A673 (cell line): ENCODE measurements at places on chromosomes 3 and 15.
A peak's percentile ranks its signal among the peaks of the same experiment; 100 is the strongest.

DNA sequence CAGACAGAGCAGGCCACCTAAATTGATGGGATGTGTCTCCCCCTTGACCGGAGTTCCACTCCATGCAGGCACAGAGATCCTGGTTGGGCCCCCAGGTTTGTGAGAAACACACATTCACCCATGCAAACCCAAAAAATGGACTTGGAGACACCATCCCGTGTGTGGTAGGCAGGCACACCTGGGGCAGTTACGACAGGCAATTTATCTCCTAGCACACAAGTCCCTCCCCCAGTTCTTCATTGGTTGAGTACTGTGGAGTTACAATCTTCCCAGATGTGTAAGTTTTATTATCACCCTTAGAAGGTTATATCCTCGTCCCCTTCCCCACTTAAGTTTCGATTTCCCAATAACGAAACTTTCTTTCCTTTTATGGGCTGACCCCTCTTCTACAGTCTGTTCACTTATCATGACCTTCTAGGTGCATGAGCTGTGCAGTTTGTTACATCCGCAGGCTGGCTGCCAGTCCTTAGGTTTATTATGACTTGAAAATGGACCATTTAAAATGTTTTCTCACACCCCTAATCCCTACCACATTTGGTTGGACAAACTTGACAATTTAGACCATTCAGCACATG, 27.3 kb downstream of the ARL8B start:
- DNase-seq = no peak

DNA sequence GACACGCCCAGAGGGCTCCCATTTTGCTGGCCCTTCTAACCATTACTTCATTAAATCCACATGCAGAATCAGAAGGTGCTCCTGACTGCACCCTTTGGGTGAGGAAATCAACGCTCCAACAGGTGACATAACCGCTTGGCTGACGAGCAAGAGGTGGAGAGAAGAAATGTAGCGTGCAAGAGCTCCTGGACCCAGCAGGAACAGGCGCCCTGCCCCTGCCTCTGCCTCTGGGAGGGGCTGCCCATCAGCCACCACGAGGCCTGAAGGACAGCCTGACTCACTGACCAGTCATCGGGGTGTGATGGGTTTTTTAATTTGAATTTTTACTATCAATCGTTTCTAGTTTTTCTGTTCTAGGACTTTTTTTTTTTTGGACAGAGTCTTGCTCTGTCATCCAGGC, 218.2 kb downstream of the ADAMTS17 start:
- no peak for DNase-seq

DNA sequence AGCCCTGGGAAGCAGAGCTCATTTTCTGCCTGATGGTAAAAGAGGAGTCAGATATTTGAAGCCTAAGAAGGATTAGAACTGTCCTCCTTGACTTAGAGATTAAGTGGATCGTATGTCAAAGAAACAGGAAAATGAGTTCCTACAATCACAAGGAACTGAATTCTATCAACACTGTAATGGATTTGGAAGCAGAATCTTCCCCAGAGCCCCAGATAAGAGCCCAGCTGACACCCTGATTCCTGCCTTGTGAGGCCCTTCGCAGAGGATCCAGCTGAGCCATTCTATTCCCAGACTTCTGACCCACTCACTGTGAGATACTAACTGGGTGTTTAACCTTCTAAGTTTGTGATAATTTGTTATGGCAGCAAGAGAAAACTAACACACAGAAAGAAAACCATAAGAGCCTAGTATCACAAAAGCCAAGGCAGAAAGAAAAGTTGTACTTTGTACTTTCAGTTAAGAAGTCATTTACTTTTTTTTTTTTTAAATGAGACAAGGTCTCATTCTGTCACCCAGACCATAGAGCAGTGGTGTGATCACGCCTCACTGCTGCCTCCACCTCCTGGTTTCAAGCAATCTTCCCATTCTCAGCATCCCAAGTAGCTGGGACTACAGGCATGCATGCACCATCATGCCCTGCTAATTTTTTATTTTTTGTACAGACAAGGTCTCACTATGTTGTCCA, 61.1 kb upstream of the ZBTB20 start:
- no peak for DNase-seq

DNA sequence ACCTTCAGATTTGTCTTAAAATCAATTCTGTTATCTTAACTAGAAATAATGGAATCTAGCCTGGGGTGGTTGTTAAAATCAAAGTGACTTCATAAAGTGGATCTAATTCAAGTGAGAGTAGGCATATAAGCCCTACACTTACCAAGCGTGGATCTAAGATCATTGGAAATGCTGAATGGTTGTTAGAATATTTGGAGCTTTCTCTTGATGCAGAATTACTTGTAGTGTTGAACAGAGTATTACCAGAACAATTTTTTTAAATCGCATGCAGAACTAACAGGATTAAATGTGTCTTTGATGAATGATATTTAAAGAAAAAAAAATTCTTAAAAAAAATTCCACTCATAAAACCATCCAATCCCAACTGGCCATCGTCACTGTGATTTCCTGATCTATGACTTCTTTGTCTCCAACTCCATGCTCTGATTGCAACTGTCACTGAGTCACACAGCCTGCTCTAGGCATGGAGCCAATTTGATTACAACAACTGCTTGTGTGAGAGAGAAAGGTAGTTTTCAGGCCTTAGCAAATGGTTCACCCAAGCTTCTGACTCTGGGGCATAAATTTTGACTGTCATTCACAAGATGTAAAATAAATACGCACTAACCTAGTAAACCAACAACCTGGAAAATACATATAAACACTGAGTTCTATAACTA, 25.9 kb upstream of the SPRED1 start:
- DNase-seq = peak; percentile 89

DNA sequence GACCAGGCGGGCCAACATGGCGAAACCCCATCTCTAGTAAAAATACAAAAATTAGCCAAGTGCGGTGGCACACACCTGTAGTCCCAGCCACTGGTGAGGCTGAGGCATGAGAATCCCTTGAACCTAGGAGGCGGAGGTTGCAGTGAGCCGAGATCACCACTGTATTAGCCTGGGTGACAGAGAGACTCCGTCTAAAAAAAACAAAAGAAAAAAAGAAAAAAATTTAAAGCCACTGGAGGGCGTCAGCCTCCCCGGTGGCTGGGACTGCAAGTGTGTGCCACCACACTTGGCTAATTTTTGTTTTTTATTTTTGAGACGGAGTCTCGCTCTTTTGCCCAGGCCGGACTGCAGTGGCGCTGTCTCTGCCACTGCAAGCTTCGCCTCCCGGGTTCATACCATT, 7.9 kb downstream of the RTF1 start:
- no peak for DNase-seq
